ENCODE measurements at places on chromosomes 11 and 22.

- DNase-seq: peak; percentile 23
Measured at GRCh38 chr11:25981998-25982397, 349.9 kb upstream of the ANO3 start.

DNA sequence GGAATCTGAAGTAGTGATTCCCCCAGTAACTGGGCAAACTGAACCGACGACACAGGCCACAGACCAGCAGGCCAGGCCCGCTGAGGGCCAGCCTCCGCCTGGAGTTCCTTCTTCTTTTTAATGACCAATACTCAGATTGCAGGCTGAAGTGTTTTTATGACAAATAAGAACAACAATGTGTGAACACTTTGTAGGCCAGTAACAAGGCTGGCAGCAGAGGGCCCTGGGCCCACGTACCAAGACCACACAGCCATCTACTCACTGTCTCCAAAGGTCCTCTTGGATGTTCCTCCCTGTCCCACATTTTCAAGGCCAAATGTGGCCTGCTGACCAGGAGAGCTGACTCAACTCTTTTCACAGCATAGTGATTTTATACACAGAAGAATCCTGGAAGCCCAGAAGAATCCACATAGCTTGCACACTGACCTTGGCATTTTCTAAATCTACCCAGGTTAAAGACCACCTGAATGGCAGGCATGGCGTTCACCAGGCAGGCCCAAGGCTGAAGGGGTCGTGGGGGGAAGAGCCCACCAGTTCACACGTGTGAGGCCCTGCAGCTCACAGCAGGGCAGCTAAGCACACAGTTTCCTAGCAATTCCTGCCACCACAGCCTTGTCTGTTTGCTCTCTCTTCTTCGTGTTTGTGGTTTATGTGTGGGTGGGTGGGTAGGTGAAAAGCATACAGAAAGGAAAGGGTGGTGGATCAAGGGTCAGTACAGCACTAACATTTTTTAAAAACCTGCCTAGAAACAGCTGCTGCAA, 13.3 kb downstream of the SMCO4 start:
- DNase-seq: peak; percentile 72

GRCh38 chr22:49599691-49600455, 227.8 kb downstream of the BRD1 start:
- DNase-seq: no peak

GRCh38 chr11:14015711-14016110, 53.2 kb downstream of the SPON1 start:
- DNase-seq: no peak

DNA sequence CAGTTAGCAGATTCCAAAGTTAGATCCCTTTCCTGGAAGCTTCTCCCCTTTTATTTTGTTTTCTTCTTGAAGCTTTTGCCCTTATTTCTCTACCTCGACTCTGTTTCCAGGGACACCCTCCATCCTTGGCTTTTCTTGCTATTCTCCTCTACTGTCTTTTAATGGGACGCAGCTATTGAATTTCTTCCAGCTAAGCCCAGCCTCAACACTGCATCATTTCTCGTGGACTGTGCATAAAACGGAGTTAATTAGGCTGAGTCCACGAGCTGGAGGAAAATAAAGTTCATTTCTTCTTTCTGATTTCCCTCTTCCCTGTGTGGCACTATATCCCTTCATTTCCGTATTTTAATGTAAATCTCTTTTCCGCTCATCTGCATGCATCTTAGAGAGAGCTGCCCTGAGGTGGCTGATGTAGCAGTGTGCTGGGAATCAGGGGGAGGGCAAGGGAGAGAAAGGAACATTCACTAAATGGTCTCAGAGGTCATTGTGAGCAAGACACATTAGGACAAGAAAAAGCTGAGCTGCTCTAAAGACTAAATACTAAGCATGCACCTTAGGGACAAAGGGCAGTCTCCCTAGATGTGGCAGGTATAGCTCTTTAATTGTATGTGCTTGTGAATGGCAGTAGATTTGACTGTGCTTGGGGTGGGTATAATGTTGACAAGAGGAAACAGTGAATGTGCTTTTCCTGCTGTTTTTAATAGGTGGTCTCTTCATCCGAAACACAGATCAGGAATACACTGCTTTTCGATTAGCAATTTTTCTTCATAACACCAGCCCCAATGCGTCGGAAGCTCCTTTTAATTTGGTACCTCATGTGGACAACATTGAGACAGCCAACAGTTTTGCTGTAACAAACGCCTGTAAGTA, 1.9 kb downstream of the GRIA4 start:
- no peak for DNase-seq

DNA sequence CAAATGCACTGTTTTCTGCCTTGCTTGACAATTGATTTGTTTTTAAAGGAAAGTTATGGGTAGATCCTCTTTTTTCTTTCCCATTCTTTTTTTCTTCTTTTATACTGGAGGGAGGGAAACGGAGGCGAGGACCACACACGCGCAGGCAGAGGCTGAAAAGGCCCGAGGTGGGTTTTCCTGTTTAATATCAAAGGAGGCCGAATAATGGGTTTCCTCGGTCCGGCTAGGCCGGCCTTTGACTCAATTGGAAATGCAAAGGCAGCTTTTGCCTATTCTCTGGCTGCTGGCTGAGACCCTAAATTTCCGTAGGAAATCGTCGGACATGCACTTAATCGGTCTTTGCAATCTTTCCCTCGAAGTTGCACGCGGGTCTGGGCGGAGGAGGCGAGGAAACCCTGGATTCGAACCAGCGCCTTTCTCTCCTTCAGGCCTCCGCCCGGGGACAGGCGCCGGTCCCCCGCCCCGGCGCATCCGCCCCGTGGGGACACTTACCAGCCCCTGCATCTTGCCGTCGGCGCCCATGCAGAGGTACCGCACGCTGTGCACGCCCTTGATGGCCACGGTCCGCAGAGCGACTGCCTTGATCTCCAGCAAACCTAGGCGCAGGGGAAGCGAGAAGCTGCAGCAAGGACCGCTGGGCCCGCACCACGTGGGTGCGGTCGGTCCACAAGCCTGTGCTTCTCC, 911 bp downstream of the FGF19 start:
- no peak for DNase-seq

Measured in suppressor macrophage treated with lipopolysaccharide for 4 hours (primary cell).